Esophagus squamous epithelium (tissue), 5 donors: ENCODE measurements at places on chromosomes 3 and 15. TPM values are rescaled to one million over a fixed set of nuclear protein-coding genes. Genes with fewer than 3 reads are reported as not detected.

HRG gene
- not detected for total RNA-seq

- DNase-seq, result no peak
Measured at GRCh38 chr3:182303169-182303568, 490.1 kb upstream of the ATP11B start.

DNA sequence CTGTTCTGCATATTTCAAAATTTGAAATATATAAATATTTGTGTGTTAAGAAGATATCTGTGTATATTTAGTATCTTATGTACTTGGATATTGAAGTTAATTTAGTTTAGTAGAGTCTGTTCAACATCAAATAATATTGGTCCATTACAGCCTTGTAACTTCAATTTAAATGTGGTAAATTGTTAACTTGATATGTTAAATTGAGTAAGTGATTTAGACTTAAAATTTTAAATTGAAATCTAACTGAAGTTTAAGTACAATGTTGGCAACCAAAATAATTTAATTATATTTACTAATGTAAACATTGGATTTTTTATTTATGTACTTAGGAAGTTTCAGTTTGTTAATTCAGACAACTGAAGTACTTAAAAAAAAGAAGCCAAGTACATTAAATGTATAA, 343.9 kb upstream of the DNAJC19 start:
- no peak for DNase-seq

MAP6D1 gene
- total RNA-seq, result not detected

HESX1 gene
- not detected for total RNA-seq

PHLDB2 gene
- total RNA-seq, result 37.8 TPM

ISLR2 gene
- total RNA-seq, result not detected

SLC12A1 gene
- not detected for total RNA-seq

UBXN7 gene
- total RNA-seq, result 15.1 TPM

TNNC1 gene
- not detected for total RNA-seq

DNA sequence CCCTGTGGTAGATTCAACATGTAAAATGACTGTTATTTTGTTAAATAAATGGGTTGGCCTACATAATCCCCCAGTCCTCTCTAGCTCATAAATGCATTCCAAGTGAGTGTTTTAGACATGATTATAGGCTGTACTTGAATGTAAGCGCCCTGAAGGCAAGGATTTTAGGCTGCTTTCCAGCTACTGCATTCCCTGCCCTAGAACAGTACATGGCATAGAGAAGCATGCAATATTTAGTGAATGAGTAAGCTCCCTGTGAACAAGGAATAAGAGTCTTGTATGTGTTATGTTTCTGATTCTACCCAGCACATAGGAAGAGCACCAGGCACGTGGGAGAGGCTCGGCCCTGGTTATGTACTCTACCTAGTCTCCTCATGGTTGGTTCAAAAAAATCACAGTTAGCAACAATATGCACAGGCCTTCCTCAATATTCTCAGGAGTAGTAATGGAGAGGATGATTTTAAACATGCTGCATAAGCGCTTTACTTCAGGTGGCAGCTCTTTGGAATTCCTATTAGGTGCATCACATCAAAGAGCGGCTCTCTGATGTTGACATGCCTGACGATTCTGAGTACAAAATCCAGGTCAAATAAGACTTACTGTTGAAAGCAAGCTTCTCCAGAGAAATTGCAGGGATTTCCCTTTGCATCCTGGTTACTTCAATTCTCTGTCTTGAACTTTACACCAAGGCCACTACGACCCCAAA, 456.6 kb downstream of the MAGI1 start:
- no peak for DNase-seq

DNA sequence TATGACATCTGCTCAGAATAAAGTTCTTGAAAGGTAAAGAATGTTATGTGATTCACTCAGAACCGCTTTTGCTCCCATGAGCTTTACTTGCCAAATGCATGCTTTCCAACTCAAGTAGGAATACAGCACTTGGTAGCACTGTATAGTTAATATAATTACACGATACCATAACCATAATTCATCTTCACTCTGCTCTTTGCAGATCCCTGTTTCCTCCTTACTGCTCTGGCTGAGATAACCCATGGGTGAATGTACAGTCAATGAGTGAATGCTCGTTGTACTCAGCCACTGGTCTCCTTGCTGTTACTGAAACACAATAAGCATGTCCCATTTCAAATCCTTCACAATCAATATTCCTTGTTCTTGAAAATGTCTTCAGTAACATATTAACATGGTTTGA, 550.0 kb downstream of the FGF12 start:
- no peak for DNase-seq

CHRNA7 gene
- 1.9 TPM for total RNA-seq

- DNase-seq, result no peak
Measured at GRCh38 chr15:25242166-25242879, 196.5 kb downstream of the UBE3A start.

IGSF11 gene
- total RNA-seq, result 0.18 TPM

GPR160 gene
- 1.5 TPM for total RNA-seq

DNA sequence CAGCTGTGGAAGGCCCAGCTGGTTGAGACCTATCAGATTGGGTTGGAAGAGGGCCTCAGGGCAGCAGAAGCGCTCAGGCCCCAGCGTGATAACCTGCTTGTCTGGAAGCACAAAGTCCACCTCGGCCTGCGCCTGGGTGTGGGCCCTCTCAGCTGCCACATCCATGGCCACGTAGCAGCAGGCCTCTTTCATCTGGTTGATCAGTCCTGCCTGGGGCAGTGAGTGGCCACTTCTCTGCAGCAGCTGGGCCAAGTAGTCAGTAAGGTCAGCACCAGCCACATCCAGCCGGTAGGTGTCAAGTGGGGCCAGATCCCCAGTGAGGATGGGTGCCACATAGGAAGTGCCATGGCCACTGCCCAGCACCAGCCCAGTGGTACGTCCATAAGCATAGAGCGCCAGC, 3.9 kb upstream of the CAMKV start:
- no peak for DNase-seq

- DNase-seq, result no peak
Measured at GRCh38 chr15:62359416-62359815, 194.3 kb upstream of the C2CD4B start.

- no peak for DNase-seq
Measured at GRCh38 chr3:23217872-23218554, 14.9 kb downstream of the UBE2E2 start.

- no peak for DNase-seq
Measured at GRCh38 chr3:187695449-187695848, 6.9 kb downstream of the RTP2 start.

DNA sequence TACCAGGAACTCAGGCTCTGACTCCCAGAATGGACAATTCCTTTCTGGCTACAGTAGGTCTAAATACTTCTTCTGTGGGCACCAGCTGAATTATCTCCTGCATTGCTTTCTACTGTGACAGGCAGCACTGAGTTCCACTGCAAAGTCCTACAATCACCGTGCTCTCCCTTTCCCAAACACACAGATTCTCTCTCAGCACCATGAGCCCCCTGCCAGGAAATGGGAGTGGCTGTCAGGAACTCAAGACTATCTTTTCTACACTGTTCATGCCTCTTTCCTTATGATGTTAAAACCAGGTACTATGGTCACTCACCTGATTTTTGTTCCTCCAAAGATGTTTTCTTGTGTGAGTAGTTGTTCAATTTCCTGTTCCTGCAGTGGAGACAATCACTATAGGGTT, 383.4 kb downstream of the EPHA6 start:
- no peak for DNase-seq

- no peak for DNase-seq
Measured at GRCh38 chr3:50530001-50530970, 26.9 kb upstream of the CACNA2D2 start.

SCN10A gene
- total RNA-seq, result not detected

- no peak for DNase-seq
Measured at GRCh38 chr15:76962337-76963013, 30.9 kb downstream of the RCN2 start.

GRCh38 chr3:168591587-168591986, 495.9 kb upstream of the GOLIM4 start:
- no peak for DNase-seq

ITPR1 gene
- total RNA-seq, result 12.1 TPM

GRCh38 chr3:192409201-192409837, 318.0 kb downstream of the FGF12 start:
- DNase-seq, result no peak

DNA sequence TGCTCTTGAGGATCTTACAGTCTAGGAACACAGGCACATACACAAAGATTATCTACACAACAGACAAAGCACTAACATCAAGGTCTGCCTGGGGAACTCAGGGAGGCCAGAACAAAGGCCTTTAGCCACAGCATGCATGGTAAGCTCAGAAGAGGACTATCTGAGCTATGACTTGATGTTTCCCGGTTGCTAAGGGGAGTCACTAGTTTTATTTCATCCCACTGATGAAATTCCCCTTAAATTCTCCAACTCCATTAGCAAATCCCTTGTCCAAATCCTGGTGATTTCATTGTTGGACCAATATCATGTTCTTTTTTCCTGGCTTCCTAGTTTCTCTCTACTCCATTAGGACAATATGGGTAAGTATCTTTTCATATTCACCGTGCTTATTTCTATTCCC, 23.3 kb downstream of the FBN1 start:
- no peak for DNase-seq

SETD5 gene
- 41.8 TPM for total RNA-seq

PLSCR5 gene
- not detected for total RNA-seq

DNA sequence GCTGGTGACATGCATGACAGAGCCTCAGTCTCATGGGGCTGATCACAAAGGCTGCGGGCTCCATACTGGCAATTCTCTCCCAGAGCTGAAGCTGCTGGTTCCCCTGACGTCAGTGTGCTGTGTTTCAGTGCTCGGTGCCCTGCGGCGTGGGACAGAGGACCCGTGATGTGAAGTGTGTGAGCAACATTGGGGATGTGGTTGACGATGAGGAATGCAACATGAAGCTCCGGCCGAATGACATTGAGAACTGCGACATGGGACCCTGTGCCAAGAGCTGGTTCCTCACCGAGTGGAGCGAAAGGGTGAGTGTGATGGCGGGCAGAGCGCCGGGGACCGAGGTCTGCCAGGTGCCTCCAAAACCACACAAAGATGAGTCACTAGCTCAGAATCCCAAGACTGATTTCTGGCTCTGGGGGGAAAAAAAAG, 62.0 kb upstream of the NR2E3 start:
- DNase-seq, result no peak

DNA sequence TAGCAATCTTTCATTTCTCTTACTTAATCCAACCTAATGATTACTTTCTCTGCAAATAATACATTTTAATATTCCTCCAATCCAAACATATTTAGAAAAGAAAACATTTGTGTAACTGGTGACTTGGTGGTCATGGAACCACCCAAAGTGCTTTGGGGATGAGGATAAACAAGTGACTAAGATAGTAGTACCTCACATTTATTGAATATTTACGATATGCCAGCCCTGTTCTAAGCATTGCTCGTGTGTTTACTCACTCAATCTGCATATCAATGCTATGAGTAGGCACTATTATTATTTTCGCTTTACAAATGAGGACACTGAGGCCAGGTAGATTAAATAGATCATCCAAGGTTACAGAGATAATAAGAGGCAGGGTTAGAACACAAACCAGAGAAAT, 189.5 kb downstream of the SHOX2 start:
- DNase-seq, result no peak

- DNase-seq, result no peak
Measured at GRCh38 chr15:81312790-81313543, 11.0 kb downstream of the STARD5 start.

DNA sequence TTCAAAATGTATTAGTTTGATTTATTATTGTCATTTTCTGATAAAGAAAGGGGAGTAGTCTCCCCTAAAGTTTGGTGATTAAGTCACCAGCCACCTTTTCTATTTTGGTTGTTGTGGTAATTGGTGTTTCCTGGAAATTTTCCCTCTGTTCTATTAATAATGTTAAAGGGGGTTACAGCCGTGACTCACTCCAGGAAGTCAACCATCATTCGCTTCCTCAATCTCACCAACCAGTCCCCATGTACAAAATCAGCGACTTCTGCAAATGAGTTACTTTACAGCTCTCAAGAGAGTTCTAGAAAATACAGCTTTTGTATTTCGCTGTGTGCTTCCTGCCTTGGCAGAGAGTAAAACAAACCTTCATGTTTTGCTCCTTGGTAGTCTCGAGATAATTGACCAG, 285.1 kb downstream of the LPP start:
- no peak for DNase-seq

MON1A gene
- 13.9 TPM for total RNA-seq

CCR3 gene
- total RNA-seq, result not detected

ANKUB1 gene
- not detected for total RNA-seq

DNA sequence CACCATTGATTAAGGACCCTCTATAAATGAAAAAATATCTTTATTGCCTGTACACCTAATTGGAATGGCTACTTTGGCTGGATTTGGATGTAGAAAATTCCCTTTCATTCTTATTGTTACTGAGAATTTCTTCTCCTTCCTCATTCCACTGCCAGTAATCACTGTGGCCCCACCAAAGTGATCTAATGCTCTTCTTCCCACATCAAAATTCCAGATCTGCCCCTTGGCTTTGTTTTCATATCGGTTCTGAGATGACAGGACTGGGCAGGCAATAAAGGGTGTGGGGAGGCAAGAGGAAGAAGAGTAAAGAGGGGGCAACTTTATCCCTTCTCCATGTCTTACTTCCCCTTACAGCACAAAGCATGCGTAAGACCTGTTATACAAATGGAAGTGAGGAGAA, 2.1 kb downstream of the ANKUB1 start:
- DNase-seq, result no peak

DNA sequence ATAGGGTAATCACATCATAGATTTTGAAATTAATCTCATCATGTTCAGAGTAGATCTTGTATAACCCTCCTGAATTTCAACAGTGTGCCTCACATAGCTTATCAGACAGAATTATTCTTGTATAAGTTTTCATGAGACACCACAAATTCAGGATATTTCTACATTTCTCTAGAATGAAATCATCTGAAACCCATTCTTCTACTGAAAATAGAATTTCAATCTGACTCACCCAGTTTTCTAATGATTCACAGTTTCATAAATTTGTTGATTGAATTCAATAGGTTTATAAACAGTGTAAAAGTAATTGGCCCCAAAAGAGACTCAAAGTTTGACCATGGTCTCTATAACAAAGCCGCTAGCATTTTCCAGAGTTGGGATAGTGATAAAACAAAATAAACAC, 1082.6 kb upstream of the EPHA6 start:
- no peak for DNase-seq

SMCO1 gene
- total RNA-seq, result not detected

DNA sequence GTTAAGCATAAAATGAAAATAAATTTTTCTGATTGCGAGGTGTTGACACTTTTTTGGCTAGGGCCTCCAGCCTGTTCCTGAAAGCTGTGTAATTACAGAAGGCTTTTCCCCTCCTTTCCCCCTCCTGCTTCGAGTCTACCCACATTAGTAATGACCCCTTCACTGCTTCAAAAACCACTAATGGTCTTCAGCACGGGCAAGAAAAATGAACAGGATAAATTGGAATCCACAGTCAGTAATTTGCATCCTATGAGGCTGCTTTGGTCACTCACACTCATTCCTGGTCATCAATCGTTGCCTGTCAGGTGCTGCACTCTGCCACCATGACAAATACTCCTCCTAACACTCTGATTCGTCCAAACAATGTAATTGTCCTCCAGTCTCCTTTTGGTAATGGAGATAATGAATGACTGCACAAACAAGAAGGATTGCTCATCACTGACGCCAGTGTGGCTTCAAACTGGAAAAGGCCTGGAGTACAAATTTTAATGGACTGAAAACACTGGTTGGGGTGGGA, 148.6 kb downstream of the MEIS2 start:
- no peak for DNase-seq

GRCh38 chr3:29605845-29606244, 325.0 kb downstream of the RBMS3 start:
- DNase-seq, result no peak

LDHAL6B gene
- not detected for total RNA-seq
